AG04449 (cell line): ENCODE measurements at places on chromosomes 16 and 17.

- no peak for DNase-seq
Observed at GRCh38 chr16:71569621-71570020, 7.3 kb downstream of the TAT start.

GRCh38 chr16:23893986-23894385 is 58.2 kb downstream of the PRKCB start:
- no peak for DNase-seq

- no peak for DNase-seq
Observed at GRCh38 chr17:7475764-7476422, 3.5 kb downstream of the ZBTB4 start.

GRCh38 chr17:35068249-35068648 is 4.7 kb upstream of the RFFL start:
- DNase-seq = no peak

GRCh38 chr16:55836158-55836611 is 3.3 kb upstream of the CES1 start:
- DNase-seq = no peak
